ENCODE measurements at places on chromosomes 7 and 10.

GRCh38 chr10:71088054-71088453, 124.3 kb upstream of the UNC5B start:
- DNase-seq: no peak

- no peak for DNase-seq
Observed at GRCh38 chr7:39674406-39674805, 51.0 kb downstream of the RALA start.

DNA sequence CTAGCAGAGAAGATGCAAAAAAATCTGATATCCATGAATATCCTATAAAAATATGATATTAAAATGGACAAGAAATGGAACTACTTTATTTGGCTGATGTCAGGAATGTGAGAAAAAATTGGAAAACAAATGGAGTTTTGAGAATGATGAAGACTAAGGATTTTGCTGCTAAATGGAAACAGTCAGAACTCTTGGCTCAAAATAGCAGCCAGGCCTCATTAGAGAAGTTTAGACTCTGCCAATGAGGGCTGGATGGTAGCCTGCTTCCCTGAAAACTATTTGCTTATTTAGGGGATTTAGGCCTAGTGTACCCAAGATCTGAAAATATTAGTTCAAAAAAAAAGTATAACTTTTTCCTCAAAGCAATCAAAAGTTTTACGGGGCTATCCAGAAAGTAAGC, 458.5 kb downstream of the TFEC start:
- DNase-seq: no peak

DNA sequence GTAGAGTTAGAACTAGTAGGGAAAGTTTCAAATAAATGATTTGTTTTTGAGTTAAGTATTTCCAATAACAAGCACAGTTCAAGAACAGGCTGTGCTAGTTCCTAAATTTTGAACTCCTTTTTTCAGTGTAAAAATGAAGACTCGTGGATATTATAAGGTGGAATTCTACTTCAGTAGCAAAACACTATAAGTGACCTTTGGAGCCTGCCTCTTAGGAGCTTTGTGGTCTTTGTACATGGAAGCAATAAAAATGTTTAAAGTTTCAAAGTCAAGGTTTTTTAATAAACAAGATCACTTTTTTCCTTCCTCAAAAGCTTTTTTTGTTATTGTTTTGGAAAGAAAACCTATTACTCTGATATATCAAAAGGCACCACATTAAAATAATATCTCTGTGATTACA, 292.4 kb upstream of the VWC2 start:
- DNase-seq: no peak

DNA sequence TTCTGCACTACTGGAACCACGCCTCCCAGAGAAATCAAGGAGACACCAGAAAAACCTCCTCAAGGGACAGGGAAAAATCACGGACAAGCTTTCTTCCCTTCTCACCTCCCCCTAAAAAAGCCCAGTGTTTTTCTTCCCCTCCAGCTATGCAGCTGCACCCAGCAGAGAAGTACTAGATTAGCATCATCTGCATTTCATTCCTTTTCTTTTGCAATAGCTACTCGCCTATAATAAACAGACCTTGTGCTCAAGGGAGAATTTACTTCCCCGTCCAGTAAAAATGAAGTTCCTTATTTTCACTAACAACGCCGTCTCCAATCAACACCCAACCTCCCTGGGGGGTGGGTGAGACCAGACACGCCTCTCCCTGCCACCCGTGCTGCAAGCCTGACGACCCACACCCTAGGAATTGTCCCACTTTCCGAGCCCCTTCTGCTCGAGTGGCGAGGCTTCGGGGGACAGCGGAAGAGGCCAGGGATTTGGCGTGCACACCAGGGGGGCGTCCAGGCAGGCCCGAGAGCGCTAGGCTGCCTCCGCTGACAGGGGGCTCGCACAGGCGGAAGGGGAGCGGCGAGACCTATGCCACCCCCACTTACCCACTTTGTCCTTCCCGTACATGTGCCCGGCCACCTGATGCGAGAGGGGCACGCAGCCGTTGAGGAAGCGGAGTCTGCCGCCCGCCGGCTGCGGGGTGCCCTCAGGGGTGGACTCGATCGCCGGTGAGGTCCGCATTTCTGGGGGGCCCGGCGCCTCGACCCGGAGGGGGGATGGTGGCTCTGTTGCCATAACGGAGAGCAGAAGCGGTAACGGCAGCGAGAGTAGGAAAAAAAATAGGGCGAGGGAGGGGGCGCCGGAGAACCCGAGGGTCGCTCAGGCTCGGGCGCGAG, 625 bp downstream of the IPMK start:
- no peak for DNase-seq

DNA sequence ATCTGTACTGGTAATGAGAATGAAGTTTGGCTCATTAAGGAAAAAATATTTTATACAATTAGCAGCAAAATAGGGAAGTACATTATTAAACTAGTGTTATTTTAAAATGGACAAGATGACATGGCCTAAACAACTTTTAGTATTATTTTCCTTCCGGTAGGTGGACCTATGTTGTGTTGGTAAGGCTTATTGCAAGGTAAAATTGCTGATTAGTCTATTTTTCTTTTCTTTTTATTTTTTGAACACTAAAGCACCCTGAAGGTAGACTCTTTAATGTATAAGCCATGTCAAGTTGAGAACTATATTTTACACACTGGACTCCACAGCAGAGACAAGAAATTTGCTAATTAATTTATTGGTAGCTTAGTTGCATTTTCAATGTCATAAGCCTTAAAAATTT, 239.5 kb upstream of the POT1 start:
- no peak for DNase-seq

GRCh38 chr10:120097766-120098165, 205.2 kb downstream of the SEC23IP start:
- DNase-seq: no peak

DNA sequence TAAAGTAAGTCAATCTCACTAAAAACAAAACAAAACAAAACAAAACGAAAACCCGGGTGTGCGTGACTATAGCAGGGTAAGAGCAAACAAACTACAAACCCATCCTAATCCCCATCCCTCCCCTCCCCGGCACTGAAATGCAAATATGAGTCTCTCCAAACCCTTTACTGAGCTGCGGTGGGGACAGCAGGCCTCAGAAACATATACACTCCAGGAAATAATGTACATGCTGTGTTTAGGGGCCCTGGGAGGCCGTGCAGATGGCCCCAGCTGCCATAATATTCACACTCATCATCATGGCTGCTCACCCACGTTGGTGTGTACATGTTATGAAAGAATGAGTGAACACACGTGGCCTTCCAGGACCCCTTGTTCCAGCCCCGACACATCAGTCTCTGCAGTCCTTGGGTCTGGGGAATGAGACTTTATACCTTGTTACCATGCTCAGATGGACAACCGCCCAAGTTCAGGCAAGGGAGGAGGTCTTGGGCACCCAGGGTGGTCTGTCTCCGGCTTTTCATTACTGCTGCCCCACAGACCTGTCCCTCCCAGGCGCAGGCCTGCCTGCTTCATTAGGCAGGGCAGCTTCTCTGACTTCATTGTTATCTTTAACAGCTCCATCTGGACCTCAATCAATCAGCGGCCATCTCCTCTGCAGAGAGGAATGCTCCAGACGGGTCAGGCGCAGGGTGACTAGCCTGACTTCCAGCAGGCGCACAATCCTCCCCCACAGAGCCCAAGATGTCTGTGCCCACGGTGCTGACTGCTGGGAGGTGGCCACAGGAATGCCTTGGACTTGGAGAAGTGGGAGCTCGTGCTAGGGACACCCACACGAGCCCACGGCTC, 20.6 kb downstream of the HSPA12A start:
- no peak for DNase-seq

DNA sequence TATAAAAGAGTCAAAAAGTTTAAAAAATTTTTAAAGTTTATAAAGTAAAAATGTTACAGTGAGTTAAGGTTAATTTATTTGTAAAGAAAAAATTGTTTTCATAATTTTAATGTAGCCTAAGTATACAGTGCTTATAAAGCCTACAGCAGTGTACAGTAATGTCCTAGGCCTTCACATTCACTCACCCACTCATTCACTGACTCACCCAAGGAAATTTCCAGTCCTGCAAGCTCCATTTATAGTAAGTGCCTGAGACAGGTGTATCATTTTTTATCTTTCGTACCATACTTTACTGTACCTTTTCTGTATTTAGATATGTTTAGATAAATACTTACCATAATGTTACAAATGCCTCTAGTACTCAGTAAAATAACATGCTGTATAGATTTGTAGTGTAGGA, 269.7 kb upstream of the PHF14 start:
- DNase-seq: no peak

Measured in HS-27A (cell line).